ENCODE measurements at places on chromosomes 7 and 10.

DNA sequence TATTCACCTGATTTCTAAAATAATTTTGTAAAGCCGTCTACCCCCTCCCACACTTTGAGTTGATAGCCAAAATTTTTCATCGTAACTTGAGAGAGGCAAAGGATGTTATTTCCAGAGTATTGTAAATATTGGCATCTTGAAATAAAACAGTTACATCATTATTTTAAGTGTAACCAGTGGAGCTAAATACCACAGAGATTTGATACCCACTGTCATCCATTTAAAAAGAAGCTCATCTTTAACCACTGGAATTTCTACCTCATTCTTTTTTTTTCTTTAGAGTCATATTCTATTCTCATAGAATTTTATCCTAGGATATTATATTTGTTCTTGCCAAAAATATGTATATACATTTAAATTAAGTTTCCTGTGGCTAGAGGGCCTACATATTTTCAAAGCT lies 48.6 kb downstream of the CAMK1D start:
- no peak for DNase-seq

DNA sequence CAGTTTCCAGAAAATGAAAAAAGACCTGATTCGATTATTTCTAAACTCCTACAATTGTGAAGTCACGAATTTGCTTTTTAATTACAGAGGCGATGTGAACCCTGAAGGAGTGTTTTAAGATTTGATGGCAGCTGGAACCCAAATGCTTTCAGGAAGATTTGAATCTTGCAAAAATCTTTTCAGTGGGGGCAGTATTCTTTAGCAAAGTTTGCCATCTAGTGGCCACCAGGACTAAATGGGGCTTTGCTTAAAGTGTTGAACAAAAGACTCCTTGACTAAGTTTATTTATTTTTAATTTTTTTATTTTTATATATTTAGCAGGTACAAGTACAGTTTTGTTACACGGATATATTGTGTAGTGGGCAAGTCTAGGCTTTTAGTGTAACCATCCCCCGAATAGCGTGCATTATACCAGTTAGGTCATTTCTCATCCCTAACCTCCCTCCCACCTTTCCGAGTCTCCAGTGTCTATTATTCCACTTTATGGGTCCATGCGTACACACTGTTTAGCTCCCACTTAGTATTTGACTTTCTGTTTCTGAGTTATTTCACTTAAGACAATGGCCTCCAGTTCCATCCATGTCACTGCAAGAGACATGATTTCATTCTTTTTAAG lies 98.8 kb downstream of the CACNB2 start:
- DNase-seq = peak; percentile 37

DNA sequence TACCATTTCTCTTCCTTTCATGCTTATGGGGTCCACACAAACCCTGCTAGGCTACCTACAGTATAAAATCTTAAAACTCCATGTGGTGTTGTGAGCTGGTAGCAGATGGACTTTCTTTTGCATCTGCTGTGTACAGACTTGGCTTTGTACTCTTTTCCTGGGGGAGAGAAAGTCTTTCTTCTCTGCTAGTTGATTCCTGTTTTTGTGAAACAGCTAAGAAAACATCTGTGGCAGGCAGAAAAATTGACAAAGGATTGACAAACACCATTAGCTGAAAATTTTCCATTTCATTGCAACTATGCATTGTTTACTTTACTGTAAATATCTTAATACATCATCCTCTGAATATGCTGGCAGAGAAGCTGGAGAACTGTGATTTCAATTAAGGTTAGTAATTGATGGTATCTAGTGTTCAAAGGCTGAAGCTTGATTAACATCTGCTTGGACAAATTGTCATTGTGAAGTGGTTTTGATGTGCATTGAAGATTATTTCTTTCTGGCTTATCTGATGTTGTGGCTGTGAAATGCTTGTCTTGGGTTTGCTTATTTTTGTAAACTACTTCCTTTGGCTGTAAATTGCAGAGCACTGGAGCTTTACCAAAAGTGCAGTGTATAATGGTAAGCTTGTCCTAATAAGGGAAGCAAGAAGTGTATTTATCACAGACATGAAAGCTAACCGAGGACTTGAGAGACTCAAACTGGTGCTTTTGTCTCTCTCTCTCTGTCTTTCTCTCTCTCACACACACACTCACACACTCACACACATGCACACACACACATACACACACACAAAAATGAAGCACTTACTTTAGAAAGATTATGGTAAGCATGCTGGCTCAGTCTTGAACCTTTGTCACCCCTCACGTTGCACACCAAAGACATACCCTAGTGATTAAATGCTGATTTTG lies at the start of gene FOXP2:
FOXP2 (plus strand) TSS at position 660 of the 908 bp plus-strand sequence. CDS start 11,697 bp downstream, outside the sequence.
- no peak for DNase-seq

GRCh38 chr7:140214075-140214684 lies 37.4 kb upstream of the KDM7A start:
- peak; percentile 88 for DNase-seq

GRCh38 chr10:13453896-13454295 lies 74.9 kb downstream of the BEND7 start:
- DNase-seq = no peak

DNA sequence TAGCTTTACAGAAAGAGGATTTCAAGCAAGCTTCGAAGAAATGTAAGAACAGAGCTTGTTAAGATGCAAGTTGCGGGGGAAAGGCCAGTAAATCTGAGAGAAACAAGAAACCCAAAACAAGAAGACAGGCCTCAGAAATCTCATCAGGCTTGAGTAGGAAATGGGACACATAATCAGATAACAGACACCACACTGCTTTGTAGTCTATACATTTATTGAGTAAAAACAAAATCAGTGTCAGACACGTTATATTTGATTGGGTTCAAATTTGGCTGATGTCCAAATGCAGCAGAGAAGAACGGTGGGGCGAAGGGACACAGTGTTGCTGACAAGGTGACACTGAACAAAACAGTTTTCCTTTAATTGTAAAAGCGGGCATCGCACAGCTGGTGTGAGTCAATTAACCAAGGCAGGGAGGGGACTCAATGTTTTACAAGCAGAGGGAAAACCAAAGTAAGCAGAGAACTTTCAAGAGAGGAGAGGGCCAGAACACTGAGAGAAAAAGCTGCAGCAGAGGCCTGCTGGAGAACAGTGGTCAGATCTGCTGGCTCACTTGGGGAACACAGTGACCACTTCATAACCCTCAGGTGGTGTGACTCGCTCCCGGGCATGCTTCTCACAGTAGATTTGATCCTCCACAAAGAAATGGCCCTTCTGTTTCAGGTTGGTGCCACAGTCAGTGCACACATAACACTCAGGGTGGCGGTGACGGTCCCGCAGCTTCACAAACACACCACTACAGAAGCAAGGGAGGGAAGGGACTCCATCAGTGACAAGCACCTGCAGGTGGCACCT lies 43.5 kb downstream of the ACSM6 start:
- no peak for DNase-seq
